NCI-H1417 treated with DMSO at 0.1 percent for 48 hours (cell line): ENCODE measurements at places on chromosomes 2 and 18.

DNA sequence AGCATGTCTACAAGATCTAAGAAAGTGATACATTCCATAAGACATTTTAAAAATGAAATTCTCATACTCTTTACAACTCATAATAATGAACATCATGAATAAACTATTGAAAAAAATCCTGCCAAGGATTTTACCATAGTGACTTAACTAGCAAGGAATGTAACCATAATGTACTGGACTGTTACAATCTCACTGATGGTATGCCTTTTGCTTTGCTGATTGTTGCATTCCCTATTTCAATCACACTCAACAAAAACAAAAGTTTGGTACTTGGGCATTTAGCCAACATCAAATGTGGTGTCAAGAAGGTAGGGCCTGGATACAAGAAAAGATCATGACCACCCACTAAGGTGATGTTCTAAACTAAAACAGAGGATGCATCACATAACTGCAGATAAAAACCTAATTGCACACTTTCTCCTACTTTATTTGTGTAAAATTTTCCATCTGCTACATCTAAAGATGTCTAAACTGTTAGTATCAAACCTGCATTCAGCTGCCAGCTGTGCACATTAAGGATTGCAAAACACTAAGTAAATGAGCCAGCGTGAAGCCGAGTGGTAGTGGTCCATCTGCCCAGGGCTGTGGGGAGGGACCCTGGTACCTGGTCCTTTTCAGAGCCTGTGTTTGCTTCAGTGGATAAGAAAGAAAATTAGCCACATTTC, 564.4 kb downstream of the ZEB2 start:
- no peak for DNase-seq

DNA sequence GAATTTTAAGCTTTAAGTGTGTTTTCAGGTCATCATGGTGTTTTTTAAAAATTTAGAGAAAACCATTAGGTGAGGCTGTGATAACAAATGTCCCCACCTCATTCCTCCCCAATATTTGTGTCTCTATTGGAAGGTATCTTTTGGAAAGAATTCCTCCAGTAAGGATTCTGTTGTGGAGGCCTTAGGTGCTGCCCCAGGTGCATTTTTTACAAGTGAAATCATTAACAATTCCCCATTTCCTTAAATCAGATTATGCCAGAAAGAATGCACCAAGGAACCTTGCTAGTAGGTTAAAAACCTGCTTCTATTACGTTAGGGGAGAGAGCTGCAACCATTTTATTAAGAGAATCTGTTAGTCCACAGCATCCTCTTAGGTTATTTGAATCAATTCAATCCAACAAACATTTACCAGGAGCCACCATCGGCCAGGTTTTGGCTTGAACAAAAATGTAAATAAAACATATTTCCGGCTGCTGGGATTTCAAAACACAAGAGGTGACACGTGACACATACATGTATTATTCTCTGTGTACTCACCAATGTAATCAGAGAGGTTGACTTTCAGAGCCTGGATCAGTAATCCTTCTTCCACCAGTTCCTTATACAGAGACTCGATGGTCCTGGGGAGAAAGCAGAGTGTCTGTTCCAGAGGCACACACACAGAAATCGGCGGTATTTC, 112.5 kb upstream of the ASB18 start:
- DNase-seq, result no peak

- DNase-seq, result no peak
Observed at GRCh38 chr2:127770973-127771735, 39.8 kb downstream of the WDR33 start.

DNA sequence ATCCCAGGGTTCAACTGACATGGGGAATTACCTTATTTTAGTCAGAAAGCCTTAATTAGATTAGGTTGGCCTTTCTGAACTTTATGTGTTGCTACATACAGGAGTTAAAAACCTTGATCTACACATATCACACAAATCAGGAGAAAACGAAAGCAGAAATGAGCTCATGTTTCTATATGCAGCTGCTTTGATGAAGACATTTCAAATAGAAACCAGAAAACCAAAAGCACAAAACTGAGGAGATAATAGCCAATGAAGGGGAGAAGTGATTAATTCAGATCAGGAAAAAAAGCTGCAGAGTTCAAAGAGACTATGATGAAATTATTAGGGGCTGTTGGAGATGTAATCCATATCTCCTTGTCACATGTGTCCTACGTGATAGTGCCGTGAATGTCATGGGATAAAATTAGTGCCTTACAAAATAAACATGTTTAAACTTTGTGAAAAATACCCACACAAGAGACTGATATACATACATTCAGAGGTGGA, 255.0 kb downstream of the CAMKMT start:
- DNase-seq, result no peak

GRCh38 chr2:40360652-40361051, 91.2 kb downstream of the SLC8A1 start:
- DNase-seq, result no peak

DNA sequence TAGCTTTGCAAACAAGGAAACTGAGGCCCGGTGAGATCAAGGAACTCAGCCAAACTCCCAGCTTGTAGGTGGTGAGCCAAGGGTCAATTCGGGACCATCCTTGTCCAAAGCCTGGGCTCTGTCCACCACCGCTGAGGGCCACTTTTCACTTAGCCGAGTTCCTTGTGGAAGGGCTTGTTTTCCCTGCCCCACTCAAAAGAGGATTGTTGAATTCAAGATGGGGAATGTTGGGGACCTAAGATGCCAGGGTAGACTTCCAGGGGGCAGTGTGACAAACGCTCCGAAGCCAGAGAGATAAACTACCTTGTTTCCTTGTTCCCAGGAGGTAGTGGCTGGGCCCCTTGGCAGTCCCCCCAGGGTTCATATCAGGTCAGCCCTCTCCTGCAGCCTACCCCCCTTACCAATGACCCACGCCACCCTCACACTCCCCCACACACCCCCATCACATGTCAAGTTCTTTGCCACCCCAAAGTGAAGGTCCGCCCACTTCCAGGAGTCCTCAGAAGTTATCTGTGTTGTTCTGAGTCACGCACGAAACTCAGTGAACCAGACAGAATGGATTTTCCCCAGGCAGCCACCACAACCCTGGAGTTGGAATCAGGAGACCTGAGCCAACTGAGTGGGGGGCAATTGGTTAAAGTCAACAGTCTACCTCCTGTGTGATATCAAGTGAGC, 10.3 kb upstream of the ATOH8 start:
- no peak for DNase-seq

- no peak for DNase-seq
Observed at GRCh38 chr2:145740302-145740701, 1220.4 kb upstream of the ZEB2 start.

GRCh38 chr2:167424221-167424620, 535.9 kb downstream of the XIRP2 start:
- DNase-seq, result no peak

DNA sequence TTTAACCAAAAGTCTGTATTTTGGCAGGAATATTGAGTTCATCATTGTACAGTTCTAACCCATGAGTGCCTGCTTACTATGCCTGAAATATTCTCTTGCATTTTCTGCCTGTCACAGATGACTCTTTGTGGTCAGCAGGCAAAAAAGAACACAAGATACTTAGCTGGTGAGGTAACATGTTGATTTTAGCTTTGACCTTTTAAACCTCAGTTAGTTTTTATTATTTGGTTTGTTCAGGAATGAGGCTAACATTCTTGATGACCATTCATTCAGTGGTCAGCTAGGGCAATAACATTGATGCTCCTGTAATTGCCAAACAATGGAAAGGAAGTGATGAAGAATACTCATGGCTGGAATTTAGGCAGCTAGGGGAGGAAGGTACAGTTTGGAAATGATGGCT, 491.2 kb downstream of the PIK3C3 start:
- DNase-seq, result no peak

- peak; percentile 19 for DNase-seq
Observed at GRCh38 chr2:24721470-24721869, 71.7 kb downstream of the PTRHD1 start.

DNA sequence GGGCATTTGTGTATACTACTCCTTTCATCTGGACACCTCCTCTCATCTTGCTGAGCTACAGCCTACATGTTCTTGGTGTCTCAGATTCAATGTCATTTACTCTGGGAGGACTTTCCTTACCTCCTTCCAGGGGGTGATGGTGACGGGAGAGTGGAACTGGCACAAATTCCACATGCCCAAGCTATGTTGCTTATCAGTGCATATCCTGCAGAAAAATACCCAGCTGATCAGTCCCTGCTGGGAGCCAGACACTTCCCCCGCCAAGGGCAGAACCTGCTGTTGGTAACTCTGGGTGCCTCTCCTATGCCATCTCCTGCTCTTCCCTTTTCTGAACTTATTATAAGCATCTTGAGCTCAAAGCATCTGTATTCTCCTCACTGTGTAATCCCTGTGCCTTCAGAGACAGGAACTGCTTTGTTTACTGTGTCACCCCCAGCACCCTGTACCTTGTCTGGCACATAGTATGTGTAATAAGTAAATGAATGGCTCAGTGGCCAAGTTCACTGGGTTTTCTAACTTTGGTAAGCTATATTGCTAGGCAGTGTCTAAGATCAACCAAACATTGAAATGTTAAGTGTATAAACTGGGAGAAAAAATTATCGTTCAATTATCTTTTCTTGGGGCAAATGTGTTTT, 87.7 kb upstream of the LPIN2 start:
- no peak for DNase-seq
